Stomach (tissue), 19 donors: ENCODE measurements at places on chromosomes 7 and 10. TPM values are rescaled to one million over a fixed set of nuclear protein-coding genes. Genes with fewer than 3 reads are reported as not detected.
A peak's percentile ranks its signal among the peaks of the same experiment; 100 is the strongest.

Gene PTPRE
- total RNA-seq: 13.2 TPM

Gene ANKRD22
- 13.8 TPM for total RNA-seq

Gene INPP5F
- total RNA-seq: 23.7 TPM

Gene OR6B1
- not detected for total RNA-seq

Gene PROSER2
- 3.9 TPM for total RNA-seq

Gene HOXA3
- total RNA-seq: 0.87 TPM

Gene ASIC3
- total RNA-seq: 0.29 TPM

Gene CYP26C1
- 7.0 TPM for total RNA-seq

Gene ZNF804B
- total RNA-seq: not detected

Gene AKAP9
- total RNA-seq: 122 TPM

Gene OPTN
- 68.3 TPM for total RNA-seq

Gene NKX6-2
- 9.0 TPM for total RNA-seq

- H3K27ac ChIP-seq: no peak overlapping the region
- H3K4me3 ChIP-seq: no peak overlapping the region
- no peaks in the 10 kb centered on the region for H3K4me1 ChIP-seq
- peaks cover 13% of the 10 kb centered on the region for H3K36me3 ChIP-seq
- DNase-seq: no peak
- no peaks in the 10 kb centered on the region for H3K27me3 ChIP-seq
Observed at GRCh38 chr7:2084331-2084730, 148.4 kb downstream of the MAD1L1 start.

DNA sequence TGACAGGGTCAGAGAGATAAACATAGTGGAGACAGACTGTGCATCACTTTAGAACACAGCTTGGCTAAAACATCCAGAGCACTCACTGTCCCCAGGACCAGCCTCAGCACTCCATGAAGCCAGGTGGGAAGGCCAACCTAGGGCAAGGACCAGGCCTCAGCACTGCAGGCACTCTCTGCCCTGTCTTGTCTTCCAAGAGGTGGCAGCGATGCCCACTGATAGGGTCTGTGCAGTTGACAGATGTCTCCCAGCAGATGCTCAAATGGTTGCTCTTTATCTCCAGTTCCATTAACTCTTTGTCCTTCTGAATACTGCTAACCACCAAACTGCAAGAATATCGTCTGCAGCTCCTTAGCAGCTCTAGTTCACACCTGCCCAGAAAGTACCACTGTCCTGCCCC lies 9.1 kb downstream of the DDX56 start:
- no peak overlapping the region for H3K4me3 ChIP-seq
- no peaks in the 10 kb centered on the region for H3K27me3 ChIP-seq
- no peak overlapping the region for H3K27ac ChIP-seq
- DNase-seq: no peak
- H3K36me3 ChIP-seq: peaks cover 63% of the 10 kb centered on the region

- H3K27ac ChIP-seq: no peak overlapping the region
- peaks cover 20% of the 10 kb centered on the region for H3K36me3 ChIP-seq
- no peak for DNase-seq
- H3K4me1 ChIP-seq: no peaks in the 10 kb centered on the region
Observed at GRCh38 chr10:121838931-121839330, 88.9 kb downstream of the ATE1 start.

- no peak overlapping the region for H3K27ac ChIP-seq
- no peaks in the 10 kb centered on the region for H3K27me3 ChIP-seq
Observed at GRCh38 chr7:158944195-158944594, 87.8 kb downstream of the DYNC2I1 start.

- H3K4me1 ChIP-seq: peaks cover 19% of the 10 kb centered on the region
- peak within 1 kb of the TSS; percentile 95 for H3K27ac ChIP-seq
- peak; percentile 77 for DNase-seq
- H3K36me3 ChIP-seq: no peaks in the 10 kb centered on the region
- H3K27me3 ChIP-seq: no peaks in the 10 kb centered on the region
Observed at GRCh38 chr10:97498841-97499560, at the start of gene UBTD1. UBTD1 (plus strand) TSS chr10:97498924; CDS start chr10:97499204, 280 bp downstream.

DNA sequence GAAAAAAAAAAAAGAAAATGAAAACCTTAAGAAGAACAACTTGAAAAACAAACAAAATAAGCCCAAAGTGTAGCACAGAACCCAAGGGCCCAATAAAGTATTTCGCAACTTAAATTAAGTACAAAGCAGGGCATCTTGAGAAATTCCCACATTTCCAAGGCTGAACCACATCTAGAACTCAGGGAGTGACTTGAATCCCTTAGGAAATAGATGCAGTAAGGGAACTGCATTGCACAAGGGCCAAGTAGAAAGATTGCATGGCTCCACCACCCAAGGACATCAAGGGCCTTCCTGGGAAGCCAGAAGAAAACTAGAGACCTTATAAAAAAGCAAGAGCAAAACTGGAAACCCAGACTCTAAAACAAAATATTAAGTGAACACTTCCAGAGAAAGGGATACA lies 352.7 kb downstream of the CXCL12 start:
- no peaks in the 10 kb centered on the region for H3K27me3 ChIP-seq
- H3K36me3 ChIP-seq: no peaks in the 10 kb centered on the region
- no peak overlapping the region for H3K4me3 ChIP-seq
- no peak overlapping the region for H3K27ac ChIP-seq
- DNase-seq: no peak

GRCh38 chr7:99531354-99531765 lies 20.6 kb downstream of the FAM200A start:
- H3K27ac ChIP-seq: no peak overlapping the region
- no peaks in the 10 kb centered on the region for H3K4me1 ChIP-seq
- H3K36me3 ChIP-seq: peaks cover 81% of the 10 kb centered on the region
- H3K27me3 ChIP-seq: no peaks in the 10 kb centered on the region

GRCh38 chr7:139453673-139454321 lies 29.7 kb downstream of the KLRG2 start:
- H3K4me1 ChIP-seq: peaks cover 5% of the 10 kb centered on the region
- no peak overlapping the region for H3K27ac ChIP-seq
- H3K36me3 ChIP-seq: no peaks in the 10 kb centered on the region

- H3K27ac ChIP-seq: peak overlapping the region; percentile 70
- peaks cover 100% of the 10 kb centered on the region for H3K4me1 ChIP-seq
- no peaks in the 10 kb centered on the region for H3K27me3 ChIP-seq
- no peak for DNase-seq
- H3K36me3 ChIP-seq: no peaks in the 10 kb centered on the region
- peak overlapping the region; percentile 25 for H3K4me3 ChIP-seq
Observed at GRCh38 chr10:113060201-113061053, 110.4 kb downstream of the TCF7L2 start.

- H3K4me3 ChIP-seq: no peak overlapping the region
- H3K36me3 ChIP-seq: no peaks in the 10 kb centered on the region
- DNase-seq: no peak
- peak overlapping the region; percentile 46 for H3K27ac ChIP-seq
- peaks cover 20% of the 10 kb centered on the region for H3K4me1 ChIP-seq
- H3K27me3 ChIP-seq: no peaks in the 10 kb centered on the region
Observed at GRCh38 chr7:135980012-135980551, 2.9 kb upstream of the MTPN start.

DNA sequence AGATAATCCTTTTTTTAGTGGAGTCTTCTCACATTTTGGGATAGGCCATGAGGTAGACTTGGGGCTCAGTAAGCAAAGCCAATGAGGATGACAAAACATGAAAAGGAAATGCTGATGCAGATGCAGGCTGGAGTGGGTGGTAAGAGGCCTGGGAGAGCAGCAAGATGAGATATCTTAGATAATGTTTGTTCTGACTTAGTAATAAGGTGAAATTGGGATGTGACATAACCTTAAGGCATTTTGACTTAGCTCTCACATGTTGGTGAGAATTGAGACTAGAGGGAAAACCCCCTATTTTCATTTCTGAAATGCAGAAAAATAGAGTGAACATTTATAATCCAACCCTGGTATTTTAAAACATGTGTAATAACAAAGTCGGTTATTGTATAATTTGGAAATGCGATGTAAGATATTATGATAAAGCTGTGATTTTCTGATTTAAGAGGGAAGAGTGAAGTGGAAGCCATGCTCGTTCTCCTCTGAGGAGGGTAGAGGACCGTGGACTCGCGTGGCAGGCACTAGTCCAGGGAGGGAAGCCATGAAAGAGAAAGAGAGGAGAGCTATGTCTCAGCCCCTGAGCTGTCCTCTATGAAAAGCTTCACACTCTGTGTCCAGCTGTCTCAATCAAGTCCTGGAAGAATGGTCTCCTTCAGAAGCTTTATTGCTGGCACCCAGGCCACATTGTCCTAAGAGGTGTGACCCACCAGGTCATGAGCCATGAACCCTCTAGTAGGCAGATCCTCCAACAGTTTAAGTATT lies 57.3 kb downstream of the ST7 start:
- DNase-seq: no peak
- H3K4me1 ChIP-seq: peaks cover 49% of the 10 kb centered on the region
- no peaks in the 10 kb centered on the region for H3K36me3 ChIP-seq
- H3K4me3 ChIP-seq: no peak overlapping the region
- no peak overlapping the region for H3K27ac ChIP-seq
- no peaks in the 10 kb centered on the region for H3K27me3 ChIP-seq

DNA sequence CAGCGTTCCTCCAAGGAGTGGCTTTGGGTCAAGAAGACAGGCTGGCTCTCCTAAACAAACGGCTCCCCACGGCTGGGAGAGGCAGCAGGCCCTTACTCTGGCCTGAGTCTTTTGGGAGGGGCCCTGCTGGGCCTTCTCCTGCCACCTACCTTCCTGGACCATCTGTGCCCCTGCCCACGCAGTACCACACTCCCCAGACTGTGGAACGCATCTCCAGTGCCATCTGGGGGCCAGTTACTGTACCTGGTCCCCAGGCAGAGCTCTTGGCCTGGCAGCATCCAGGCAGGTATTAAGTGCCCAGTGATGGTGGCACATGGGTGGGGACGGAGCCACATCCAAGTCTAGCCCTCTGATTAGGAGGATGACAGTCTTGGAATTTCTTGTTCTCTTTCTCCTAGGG lies 14.4 kb downstream of the ALKBH4 start:
- no peak for DNase-seq
- H3K27ac ChIP-seq: no peak overlapping the region
- no peaks in the 10 kb centered on the region for H3K4me1 ChIP-seq
- H3K4me3 ChIP-seq: no peak overlapping the region
- peaks cover 26% of the 10 kb centered on the region for H3K36me3 ChIP-seq
- no peaks in the 10 kb centered on the region for H3K27me3 ChIP-seq

DNA sequence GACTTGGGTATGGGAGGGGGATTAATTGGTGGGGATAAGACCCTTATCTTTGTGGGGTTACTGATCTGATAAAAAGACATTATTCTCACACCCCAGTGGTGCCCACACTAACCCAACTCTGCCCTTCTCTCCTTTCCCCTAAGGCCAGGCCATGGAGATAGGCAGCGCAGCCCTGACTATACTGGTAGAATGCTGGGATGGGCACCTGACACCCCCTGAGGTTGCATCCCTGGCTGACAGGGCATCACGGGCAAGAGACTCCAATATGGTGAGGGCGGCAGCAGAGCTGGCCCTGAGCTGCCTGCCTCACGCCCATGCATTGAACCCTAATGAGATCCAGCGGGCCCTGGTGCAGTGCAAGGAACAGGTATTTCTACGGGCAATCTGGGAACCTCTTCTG lies 12.7 kb downstream of the ZSWIM8 start:
- H3K4me3 ChIP-seq: no peak overlapping the region
- H3K27me3 ChIP-seq: no peaks in the 10 kb centered on the region
- H3K4me1 ChIP-seq: peaks cover 6% of the 10 kb centered on the region
- no peak overlapping the region for H3K27ac ChIP-seq
- no peak for DNase-seq

GRCh38 chr7:91067242-91067641 lies 197.0 kb upstream of the FZD1 start:
- H3K4me1 ChIP-seq: no peaks in the 10 kb centered on the region
- H3K36me3 ChIP-seq: no peaks in the 10 kb centered on the region
- no peaks in the 10 kb centered on the region for H3K27me3 ChIP-seq

DNA sequence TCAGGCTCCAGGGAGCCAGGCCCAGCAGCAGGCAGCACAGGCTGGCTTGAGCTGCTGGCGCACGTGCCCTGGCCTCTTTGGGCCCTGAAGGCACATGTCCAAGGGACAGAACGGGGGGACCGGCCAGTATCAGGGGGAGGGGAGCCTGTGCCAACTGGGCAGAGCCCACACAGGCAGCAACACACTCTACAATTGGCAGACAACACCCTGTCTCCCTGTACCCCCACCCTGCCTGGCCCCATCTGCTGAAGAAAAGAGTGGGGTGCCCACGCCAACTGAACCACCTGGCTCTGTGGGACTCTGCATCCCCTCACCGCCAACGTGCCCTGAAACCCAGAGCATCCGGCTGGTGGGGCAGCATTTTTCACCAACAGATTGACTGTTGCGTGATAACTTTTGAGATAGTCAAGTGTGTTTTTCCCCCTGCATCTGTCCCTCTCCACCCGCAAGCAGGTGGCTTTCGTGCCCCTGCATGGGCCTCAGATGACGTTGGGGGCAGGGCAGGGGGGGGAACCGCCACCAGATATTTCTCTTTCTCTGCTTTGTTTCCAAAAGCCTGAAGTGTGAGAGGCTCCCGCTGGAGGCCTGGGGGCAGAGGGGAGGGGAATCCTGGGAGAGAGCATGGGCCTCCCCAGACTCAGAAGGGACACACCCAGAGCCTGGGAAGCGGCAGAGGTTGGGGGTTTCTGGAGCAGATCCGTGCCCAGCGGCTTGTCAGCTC lies 21.8 kb downstream of the SLIT1 start:
- DNase-seq: no peak
- H3K27ac ChIP-seq: no peak overlapping the region
- no peak overlapping the region for H3K4me3 ChIP-seq
- no peaks in the 10 kb centered on the region for H3K36me3 ChIP-seq

- H3K27ac ChIP-seq: no peak overlapping the region
- H3K36me3 ChIP-seq: no peaks in the 10 kb centered on the region
- no peaks in the 10 kb centered on the region for H3K27me3 ChIP-seq
- no peaks in the 10 kb centered on the region for H3K4me1 ChIP-seq
Observed at GRCh38 chr7:117689406-117689805, 183.8 kb downstream of the CTTNBP2 start.

- H3K27me3 ChIP-seq: no peaks in the 10 kb centered on the region
- no peak for DNase-seq
- H3K4me3 ChIP-seq: no peak overlapping the region
Observed at GRCh38 chr7:148356303-148356702, 234.3 kb upstream of the C7orf33 start.

GRCh38 chr10:43225004-43225786 lies 41.7 kb downstream of the RASGEF1A start:
- no peaks in the 10 kb centered on the region for H3K36me3 ChIP-seq
- H3K4me3 ChIP-seq: no peak overlapping the region
- H3K27me3 ChIP-seq: peaks cover 15% of the 10 kb centered on the region
- H3K27ac ChIP-seq: no peak overlapping the region

DNA sequence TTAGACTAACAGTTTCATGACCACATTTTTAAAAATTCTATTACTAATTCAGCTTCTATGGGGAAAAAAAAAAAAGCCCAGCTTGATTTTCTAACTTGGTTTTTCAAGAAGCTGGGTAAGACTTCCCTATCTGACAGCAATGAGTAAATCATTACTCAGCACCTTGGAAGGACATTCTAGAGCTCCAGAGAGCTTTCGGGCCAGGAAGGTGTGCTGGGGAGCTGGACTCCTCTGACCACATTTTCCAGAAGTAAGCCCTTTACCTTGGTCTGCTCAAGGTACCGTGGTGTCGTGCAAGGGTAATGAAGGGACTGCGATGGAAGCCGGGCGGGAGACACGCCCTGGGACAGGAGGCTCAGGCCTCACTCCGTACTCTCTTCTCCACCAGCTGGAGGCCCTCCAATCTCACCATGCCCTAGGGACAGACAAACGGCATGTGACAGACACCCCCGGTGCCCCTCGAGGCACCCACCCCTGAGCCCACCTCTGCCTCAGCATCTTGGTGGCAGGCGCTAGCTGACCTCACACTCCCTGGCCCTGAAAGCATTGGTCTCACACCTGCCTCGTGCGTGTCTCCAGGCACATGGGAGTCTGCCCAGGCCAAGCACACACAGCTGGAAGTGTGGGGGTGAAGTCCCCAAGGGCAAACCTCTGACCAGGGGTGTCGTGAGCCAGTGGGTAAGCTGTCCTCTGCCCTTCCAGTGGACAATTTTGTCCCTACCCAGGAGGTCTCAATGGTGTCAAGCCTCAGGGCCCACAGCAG lies 152.1 kb downstream of the OAT start:
- no peak overlapping the region for H3K27ac ChIP-seq
- DNase-seq: no peak
- H3K4me3 ChIP-seq: no peak overlapping the region
- no peaks in the 10 kb centered on the region for H3K36me3 ChIP-seq
- no peaks in the 10 kb centered on the region for H3K4me1 ChIP-seq
